Ovary (tissue), 10 donors: ENCODE measurements at places on chromosomes 11 and 22.

DNA sequence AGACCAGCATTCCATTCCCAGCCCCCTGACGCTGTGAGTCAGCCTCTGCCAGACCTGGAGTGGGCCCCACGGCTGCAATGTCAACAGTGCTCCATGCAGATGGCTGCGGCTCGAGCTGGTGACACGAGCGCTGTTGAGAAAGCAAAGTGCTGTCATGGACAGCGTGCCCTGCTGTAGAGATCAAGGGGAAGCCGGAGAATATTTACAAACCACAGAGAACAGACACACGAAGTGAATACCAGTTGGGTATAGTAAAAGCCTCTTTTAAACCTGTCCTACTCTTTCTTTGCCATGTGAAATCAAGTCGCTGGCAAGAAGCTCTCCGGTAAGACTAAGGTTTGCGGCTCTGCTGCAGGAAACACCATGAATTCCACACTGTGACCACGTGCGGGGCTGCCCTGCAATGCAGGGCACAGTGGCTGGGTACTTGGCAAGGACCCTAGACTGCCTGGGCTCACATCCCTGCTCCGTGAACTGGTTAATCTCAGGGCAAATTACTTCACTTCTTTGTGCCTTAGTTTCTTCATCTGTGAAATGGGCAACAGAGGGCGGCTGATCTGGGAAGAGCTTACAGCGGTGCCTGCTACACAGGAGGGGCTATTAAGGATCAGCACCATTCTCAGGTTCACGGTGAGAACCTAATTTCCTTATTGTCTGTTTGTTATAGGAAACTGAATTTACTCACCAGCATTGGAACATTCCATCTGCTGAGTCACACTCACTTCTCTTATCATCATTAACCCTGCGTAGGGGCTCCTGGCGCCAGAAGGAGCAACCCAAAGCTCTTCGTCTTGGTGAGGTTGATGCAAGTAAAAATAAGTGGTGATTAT is 27.8 kb upstream of the ELFN2 start:
- no peak for DNase-seq

GRCh38 chr11:68525930-68526329 is 65.4 kb downstream of the PPP6R3 start:
- DNase-seq = no peak

DNA sequence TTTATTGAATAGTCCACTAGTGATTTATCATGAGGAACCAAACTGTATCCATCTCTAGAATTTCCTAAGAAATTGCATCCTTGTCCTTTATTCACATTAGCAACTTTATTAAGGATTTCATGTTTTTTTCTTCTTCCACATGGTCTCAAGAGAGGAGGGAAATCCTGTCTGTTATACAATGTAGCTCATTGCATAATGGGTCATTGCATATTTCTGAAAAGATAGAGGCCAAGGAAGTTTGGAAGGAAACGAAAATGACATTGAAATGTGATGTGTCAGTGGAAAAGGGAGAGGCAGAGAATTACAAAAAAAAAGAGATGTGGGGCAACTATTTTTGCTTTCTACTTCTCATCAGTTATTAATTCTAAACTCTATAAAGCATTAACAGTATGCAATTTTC is 353.1 kb downstream of the METTL15 start:
- DNase-seq = no peak

- DNase-seq = no peak
Observed at GRCh38 chr11:120457996-120458395, 53.6 kb upstream of the GRIK4 start.

- no peak for DNase-seq
Observed at GRCh38 chr22:40533712-40534378, 102.7 kb downstream of the MRTFA start.
